ENCODE measurements at places on chromosomes 11 and 22.

DNA sequence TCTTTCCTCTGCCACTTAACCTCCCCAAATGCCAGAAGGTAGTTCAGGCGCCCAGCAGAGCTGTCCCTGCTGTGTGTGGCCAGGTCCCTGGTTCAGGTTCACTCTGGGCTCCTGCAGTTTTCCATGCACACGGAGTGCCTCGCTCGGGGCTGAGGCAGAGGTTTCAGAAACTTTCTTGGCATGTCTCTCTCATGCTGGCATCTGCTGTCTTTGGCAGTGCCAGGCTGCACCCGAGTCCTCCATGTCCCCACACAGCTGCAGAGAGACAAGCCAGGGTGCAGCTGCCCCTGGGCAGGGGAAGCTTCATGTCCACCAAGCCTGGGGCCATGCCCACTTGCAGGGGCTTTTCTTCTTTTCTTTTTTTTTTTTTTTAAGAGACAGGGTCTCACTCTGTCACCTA is 7.0 kb upstream of the NEFH start:
- peak; percentile 13 for DNase-seq

DNA sequence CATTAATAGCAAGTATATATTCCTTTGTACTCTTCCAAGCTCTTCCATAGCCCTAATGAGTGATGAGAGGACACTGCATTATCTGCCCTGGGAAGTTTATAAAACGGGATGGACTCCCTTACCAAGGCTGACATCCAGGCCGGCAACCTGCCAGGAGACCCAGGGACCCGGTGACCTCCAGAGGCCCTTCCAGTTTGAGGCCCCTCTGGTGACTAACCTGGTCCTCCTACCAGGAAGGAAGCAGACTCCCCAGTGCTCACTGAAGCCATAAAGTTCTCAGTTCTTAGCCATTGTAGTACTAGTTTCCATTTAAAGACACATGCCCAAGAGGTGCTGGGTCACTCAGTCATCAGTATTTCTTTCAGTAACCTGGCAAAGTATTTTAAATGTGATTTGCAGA is 345.4 kb downstream of the TENM4 start:
- no peak for DNase-seq

- DNase-seq = no peak
Measured at GRCh38 chr11:124170801-124171586, 12.2 kb upstream of the OR10D3 start.

- DNase-seq = no peak
Measured at GRCh38 chr22:50516068-50516467, 8.0 kb downstream of the NCAPH2 start.

DNA sequence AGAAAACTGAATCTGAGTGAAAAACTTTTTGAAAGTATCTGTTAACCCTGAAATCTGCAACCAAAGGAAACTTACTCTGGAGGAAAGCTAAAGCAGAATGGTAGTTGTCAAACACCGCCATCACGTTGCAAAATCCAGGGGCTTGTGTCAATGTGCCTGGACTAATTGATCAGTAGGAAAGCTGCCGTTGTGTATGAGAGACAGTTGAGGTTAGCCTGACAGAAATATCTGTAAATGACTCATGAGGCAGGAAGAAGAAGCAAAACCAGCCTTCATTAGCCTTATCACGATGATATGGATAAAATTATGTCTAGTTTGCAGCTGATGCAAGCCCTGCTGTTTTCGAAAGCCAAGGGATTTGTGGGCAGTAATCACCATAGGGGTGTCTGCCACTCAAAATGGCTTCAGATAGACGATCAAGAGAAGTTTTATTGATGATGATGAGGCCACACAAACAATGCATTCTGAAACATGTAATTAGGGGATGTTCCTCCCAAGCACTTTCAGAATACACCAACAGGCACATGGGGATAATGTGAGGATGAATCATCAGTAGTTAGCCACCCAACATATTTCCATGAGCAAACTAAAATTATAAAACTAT is 8.9 kb downstream of the SCGB1A1 start:
- peak; percentile 50 for DNase-seq

GRCh38 chr11:1691878-1692707 is 4.9 kb upstream of the KRTAP5-6 start:
- DNase-seq = no peak

GRCh38 chr22:26835929-26836528 is 178.6 kb downstream of the MIAT start:
- peak; percentile 56 for DNase-seq

- DNase-seq = no peak
Measured at GRCh38 chr11:115459563-115459962, 44.7 kb downstream of the CADM1 start.

- no peak for DNase-seq
Measured at GRCh38 chr22:20087319-20088262, 7.5 kb downstream of the DGCR8 start.

- DNase-seq = no peak
Measured at GRCh38 chr11:64115531-64116522, 50.1 kb downstream of the MACROD1 start.

GRCh38 chr11:13781153-13781552 is 112.7 kb downstream of the FAR1 start:
- no peak for DNase-seq

GRCh38 chr22:36185828-36186624 is 15.6 kb downstream of the APOL4 start:
- no peak for DNase-seq

DNA sequence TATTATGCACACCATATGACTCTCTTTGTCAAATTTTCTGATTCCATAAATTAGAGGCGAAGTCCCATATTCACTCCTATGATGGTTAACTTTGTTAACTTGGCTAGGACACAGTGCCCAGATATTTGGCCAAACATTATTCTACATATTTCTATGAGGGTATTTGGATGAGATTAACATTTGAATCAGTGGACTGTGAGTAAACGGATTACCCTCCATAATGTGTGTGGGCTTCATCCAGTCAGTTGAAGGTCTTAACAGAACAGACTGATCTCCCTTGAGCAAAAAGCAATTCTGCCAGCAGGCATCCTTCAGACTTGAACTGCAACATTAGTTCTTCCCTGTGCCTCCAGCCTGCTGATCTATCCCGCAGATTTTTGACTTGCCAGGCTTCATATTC is 69.9 kb downstream of the FZD4 start:
- no peak for DNase-seq
